Stimulated activated CD8-positive, alpha-beta memory T cell treated with anti-CD3 and anti-CD28 coated beads, Interleukin-7, amount 100 ng/mL, for 48 hours (primary cell): ENCODE measurements at places on chromosomes 3 and 15.

- DNase-seq, result no peak
Measured at GRCh38 chr3:152196782-152197181, 71.9 kb upstream of the MBNL1 start.

GRCh38 chr15:62477929-62478328 is 312.8 kb upstream of the C2CD4B start:
- no peak for DNase-seq

GRCh38 chr3:42654331-42655201 is 1.1 kb downstream of the ZBTB47 start:
- no peak for DNase-seq

- peak; percentile 33 for DNase-seq
Measured at GRCh38 chr15:58545307-58546065, 113.7 kb downstream of the LIPC start.

DNA sequence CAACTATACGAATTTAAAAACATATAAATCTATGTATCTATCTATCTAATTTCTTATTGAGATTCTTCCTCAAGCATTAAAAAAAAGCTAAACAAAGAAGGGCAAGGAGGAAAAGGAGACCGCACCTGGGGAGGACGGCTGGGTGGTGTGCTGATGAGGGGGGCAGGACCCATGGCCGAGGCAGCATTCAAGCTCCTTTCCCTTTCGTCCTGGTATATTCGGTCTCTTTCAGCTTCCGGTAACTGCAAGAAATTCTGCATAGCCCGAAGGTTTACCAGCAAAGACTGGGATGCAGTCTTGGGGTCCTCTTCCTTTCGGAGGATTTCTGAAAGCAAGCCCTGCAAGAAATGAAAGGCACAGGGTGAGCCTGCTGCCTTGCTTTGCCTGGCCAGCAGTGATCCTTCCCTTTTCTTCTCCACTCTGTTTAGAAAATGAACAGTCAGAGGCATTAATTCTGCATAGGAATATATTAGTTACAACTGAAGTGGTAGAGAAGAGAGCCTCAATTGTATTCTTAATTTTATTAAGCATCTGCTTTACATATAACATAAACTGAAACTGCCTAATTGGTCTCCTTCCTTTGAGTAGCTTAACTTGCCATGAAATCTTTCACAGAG is 38.8 kb downstream of the SATB1 start:
- DNase-seq, result no peak

- no peak for DNase-seq
Measured at GRCh38 chr3:61035573-61035972, 215.7 kb downstream of the FHIT start.
